ENCODE measurements at places on chromosomes 2 and 18.

DNA sequence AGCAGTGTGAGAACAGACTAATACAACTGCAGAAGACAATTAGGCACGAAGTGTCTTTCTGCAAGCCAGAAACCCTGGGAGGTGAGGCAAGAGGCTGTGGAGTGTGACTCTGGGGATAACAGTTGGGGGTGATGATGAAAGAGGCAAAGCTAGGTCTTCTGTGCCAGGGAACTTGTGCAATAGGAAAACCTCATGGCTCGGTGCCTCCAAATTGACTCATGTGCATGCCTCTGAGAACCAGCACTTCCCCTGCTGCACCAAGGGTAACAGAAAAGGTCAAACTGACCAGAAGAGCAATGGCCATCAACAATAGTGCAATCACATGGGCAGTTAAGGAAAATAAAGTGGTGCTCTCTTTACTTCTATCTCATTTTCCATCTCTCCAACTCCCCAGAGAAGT, 136.4 kb downstream of the SCG2 start:
- no peak for DNase-seq

DNA sequence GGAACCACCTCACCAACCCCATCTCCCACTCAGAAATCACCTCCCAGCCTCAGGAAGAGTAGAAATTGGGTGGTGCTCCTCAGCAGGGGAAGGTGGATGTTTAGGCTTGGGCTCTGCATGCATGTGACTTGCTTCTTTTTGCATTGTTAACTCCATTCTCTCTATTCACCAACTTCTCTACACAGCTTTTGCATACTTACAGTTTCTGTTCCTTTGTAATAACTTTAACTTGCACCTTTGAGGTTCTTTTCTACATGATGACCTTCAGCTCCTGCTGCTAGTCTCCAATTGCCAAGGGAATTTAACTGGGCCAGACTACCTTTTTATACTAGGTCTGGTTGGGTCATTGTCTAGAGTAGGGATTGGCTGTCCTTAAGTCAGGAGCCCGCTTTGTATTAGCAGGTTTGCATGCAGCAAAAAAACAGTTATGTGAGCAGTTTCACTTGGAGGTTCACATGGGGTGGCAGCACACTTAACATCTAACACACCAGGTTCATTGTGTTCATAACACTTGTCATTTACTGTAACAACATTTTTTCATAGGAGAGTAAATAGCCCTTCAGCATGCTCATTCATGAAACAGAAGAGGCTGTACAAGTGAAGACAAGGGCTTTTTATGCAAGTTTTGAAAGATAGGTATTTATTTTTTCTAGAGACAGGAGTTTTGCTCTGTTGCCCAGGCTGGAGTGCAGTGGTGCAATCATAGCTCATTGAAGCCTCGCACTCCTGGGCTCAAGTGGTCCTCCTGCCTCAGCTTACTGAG, 12.0 kb downstream of the MRPL35 start:
- no peak for DNase-seq

DNA sequence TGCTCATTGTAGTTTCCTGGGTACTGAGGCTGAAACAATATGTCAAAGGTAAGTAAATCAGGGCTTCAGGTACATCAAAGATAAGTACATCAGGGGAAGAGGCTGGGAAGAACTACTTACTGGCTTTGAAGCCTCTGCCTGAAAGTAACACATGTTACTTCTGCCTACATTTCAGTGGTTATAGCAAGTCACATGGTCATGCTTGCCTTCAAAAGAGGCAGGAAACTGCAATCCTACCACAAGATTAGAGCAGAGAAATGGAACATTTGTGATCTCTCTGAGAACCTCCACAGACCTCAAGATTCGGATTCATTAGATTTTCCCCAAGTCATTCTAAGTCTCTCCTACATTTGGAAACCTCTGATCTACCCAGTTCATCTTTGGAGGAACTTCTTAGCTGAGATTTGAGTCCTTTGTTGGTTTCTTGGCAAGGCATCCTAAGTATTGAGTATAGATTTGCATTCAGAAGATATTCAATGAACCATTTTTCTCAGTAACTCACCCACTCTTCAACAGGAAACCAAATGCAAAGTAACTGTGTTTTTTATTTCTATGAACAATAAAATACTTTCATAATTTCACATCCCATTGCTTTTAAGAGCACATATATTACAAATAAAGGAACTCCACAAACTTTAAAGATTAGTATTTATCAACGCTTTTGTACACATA, 48.5 kb upstream of the CCDC195 start:
- no peak for DNase-seq

- no peak for DNase-seq
Observed at GRCh38 chr2:89833116-89833779, 1141.8 kb downstream of the RPIA start.

GRCh38 chr18:10121786-10122515, 208.1 kb downstream of the VAPA start:
- peak; percentile 27 for DNase-seq

All from NCI-H2081 (cell line).